Breast epithelium (tissue), 4 donors: ENCODE measurements at places on chromosomes 4 and X. TPM values are rescaled to one million over a fixed set of nuclear protein-coding genes. Genes with fewer than 3 reads are reported as not detected.

DNA sequence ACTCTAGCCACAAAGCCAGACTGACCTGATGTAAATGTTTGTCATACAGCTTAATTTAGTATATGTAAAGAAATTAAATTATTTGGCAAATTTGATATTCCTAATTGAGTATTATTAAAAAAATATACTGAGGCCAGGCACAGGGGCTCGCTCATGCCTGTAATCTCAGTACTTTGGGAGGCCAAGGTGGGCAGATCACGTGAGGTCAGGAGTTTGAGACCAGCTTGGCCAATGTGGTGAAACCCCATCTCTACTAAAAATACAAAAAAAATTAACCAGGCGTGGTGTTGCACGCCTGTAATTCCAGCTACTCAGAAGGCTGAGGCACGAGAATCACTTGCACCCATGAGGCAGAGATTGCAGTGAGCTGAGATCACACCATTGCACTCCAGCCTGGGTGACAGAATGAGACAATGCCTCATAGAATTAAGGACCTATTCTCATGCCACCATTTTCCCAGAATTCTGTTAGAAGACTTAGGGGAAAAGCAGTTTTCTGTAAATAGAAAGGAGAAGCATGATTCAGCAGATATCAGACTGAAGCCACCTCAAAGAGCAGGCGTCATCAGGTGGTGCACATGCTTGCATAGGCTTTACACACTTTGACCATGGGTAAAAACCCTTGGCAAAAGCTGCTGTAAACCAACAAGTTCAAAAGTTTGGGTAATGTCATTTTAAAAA, 6.1 kb downstream of the UBQLN2 start:
- H3K4me3 ChIP-seq = no peak overlapping the region
- H3K4me1 ChIP-seq = no peaks in the 10 kb centered on the region
- no peaks in the 10 kb centered on the region for H3K27me3 ChIP-seq
- H3K27ac ChIP-seq = no peak overlapping the region
- DNase-seq = no peak

The SLC6A14 gene
- total RNA-seq = 17.9 TPM

GRCh38 chr4:82194329-82194728, 179.5 kb downstream of the HNRNPD start:
- H3K4me3 ChIP-seq = no peak overlapping the region
- H3K4me1 ChIP-seq = no peaks in the 10 kb centered on the region
- DNase-seq = no peak
- no peaks in the 10 kb centered on the region for H3K36me3 ChIP-seq

- H3K4me1 ChIP-seq = no peaks in the 10 kb centered on the region
- H3K27me3 ChIP-seq = no peaks in the 10 kb centered on the region
- DNase-seq = peak; percentile 71
- H3K36me3 ChIP-seq = no peaks in the 10 kb centered on the region
- H3K4me3 ChIP-seq = no peak overlapping the region
Measured at GRCh38 chr4:183142571-183143550, 43.8 kb downstream of the WWC2 start.

The SSX2 gene
- total RNA-seq = not detected

- no peaks in the 10 kb centered on the region for H3K4me1 ChIP-seq
- no peak for DNase-seq
- H3K27me3 ChIP-seq = no peaks in the 10 kb centered on the region
- H3K27ac ChIP-seq = no peak overlapping the region
Measured at GRCh38 chrX:97045470-97045869, 161.8 kb downstream of the RPA4 start.

The FGFR3 gene
- 3.5 TPM for total RNA-seq

The DCTD gene
- 48.2 TPM for total RNA-seq

GRCh38 chr4:95360906-95361695, 187.7 kb downstream of the UNC5C start:
- DNase-seq = no peak
- no peaks in the 10 kb centered on the region for H3K36me3 ChIP-seq
- no peak overlapping the region for H3K4me3 ChIP-seq
- no peak overlapping the region for H3K27ac ChIP-seq
- H3K4me1 ChIP-seq = no peaks in the 10 kb centered on the region
